C1 segment of cervical spinal cord (tissue), 14 donors: ENCODE measurements at places on chromosomes 3 and 15.

- no peak for DNase-seq
Observed at GRCh38 chr3:47780741-47781684, 680 bp downstream of the SMARCC1 start.

DNA sequence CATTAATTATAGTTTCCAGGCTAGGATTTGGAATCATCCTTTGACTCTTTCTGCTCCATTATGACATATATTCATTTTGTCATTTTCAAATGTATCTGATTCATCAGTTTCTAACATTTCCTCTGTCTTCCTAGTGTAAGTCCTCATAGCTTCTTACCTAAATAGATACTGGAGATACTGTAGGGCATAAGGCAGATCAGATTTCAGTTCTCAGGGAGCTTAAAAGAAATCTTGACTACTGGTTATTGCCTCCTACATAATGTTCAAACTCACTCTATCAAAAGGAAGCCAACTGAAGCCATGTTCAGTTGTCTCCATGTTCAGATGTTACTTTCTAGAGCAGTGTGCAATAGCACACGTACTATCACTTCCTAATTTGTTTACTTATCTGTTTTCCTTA is 29.6 kb upstream of the CTDSPL2 start:
- DNase-seq, result no peak

DNA sequence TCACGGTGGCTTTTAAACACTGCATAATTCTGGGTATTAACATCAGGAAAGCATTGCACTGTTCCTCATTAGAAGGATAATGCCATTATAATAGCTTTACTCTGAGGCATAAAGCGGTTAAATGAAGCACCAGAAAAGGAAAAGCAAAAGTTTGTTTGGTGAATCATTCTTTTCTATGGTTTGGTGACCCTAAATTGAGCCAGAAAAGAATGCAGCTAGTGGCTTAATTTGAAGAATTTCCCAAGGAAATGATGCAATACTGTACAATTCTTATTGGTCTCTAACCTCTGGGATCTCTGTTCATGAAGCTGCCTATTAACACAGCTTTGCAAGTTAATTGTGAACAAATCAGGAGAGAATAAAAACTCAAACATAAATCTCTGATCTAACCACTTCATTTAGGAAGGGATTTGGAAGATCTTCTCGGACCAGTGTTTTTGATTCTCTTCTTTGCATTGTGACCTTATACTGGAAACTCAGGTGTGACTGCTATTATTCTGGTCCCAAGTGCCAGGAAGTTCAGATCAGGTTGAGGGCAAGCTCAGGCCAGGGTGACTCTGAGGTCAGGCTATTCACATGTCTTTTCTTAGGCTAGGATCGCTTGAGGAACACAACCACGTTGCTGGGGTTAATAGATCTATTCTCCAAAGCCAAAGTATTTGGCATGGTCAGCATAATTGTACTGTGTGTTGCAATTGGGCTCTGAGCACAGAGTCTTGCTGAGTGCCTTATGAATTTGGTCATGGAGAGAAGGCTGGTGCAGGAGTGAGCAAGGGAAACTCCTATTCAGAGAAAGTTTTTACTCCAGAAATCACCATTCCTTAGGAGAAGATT is 11.3 kb upstream of the DLG1 start:
- DNase-seq, result no peak

- no peak for DNase-seq
Observed at GRCh38 chr3:171974986-171975837, 64.2 kb upstream of the FNDC3B start.

- no peak for DNase-seq
Observed at GRCh38 chr15:40320931-40321371, 2.5 kb upstream of the INAFM2 start.
